ENCODE measurements at places on chromosomes 1 and 21. TPM values are rescaled to one million over a fixed set of nuclear protein-coding genes. Genes with fewer than 3 reads are reported as not detected.
A peak's percentile ranks its signal among the peaks of the same experiment; 100 is the strongest.

DNA sequence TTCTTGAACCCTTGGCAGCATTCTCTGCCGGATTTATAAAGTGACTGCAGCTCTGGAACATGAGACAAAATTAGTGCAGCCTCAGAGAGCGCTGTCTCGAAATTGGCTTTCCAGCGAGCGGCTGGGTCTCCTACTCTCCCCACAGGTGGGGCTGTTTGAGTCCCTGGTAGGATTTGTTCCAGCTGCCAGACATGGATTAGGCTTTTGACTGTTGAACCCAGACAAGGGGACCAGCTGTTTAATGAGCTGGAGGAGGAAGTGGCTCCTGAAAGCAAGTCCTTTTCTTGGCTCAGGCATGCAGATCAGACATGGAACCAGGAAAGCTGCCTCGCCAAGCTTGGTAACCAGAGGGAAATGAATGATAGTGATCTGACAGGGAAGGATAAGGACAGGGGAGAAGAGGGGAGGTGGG is 69.6 kb downstream of the UBIAD1 start:
- no peak for DNase-seq

GRCh38 chr1:43049481-43049880 is 90.8 kb upstream of the SLC2A1 start:
- DNase-seq: no peak

GRCh38 chr1:206002160-206002559 is 1.0 kb downstream of the RAB7B start:
- DNase-seq: no peak

DNA sequence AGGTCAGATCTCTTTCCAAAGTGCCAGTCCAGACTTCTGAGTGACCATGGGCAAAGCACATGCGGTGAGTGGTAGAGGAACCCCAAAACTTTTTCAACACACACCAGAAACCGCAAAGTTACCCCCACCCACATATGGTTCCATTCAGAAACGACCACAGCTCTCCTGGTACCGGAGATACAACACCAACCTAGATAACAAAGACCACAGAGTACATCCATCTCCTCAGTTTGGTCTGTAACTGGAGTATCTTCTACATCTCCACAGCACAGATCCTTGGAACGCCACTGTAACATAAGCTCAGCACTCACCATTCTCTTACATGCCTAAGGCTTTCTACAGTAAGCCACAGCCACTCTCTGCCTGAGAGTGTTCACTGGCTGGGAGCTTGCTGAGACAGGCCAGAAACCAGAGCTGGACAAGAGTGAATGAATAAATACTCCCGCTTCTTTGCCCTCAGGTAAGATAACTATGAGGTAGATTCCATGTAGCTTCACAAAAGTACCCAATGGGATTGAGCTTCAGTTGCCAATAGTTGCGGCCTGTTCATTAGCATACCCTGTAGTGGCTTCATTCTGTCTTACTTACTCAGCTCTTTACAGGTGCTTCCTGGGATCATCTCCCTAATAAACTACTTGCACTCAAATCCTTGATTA is 81.8 kb downstream of the SMYD3 start:
- DNase-seq: no peak

GRCh38 chr1:23585321-23586022 is 26.2 kb upstream of the ID3 start:
- DNase-seq: peak; percentile 72

DNA sequence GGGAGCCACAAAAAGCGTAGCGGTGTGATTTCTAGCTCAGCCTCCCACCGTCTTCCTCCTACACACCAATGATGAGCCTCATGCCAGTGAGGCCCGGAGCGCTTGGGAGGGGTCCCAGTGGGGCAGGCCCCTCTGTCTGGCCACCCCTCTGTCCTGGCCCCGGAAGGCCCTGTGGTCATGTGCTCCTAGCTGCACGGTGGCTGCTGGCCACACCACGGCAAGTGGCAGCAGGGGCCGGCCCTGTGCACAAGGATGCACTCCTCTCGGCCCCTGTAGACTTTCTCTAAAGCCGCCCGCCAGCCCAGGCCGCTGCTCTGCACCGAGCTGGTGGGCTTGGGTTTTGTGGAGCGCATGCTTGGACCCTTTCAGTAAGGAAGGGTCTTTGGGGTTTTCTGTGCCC is 53.6 kb downstream of the KCNAB2 start:
- DNase-seq: peak; percentile 57

DNA sequence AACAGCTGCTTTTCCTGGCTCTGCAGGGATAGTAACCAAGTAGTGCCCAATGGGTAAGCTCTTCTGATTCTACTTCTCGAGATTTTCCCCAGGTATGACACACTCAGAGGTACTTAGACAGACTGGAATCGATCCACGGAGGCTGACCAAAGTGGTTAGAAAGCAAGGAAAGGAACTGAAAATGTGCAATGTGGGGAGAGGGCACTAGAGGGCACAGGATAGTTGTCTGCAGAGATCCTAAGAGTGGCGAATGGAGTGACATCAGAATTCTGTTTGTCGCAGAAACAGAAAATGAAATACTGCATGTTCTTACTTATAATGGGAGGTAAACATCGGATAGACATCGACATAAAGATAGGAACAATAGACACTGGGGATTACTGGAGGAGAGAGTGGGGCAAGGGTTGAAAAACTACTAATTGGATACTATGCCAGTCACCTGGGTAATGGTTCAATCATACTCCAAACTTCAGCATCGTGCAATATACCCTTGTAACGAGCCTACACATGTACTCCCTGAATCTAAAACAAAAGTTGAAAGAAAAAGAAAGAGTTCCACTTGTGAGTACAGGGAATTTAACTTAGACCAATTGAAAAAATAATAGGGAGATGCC is 23.3 kb downstream of the CYP2J2 start:
- no peak for DNase-seq

DNA sequence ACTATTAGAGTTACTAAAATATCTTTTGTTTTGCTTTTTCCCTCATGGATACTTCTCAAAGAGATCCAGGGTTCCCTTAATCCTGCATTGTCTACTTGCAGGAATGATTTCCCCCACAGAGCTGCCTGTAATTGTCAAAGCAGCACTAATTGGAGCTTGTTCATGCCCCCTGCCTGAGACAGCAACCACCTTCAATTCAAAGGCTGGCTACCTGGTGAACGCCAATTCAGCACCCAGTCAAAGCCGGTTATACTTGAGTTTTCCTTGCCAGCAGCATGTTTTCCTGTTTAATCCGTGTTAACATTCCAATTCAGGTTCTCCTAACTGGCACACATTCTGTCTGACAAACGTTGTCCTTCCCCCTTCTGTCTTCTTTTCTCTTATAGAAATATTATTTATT is 382.9 kb downstream of the NTNG1 start:
- DNase-seq: no peak

DNA sequence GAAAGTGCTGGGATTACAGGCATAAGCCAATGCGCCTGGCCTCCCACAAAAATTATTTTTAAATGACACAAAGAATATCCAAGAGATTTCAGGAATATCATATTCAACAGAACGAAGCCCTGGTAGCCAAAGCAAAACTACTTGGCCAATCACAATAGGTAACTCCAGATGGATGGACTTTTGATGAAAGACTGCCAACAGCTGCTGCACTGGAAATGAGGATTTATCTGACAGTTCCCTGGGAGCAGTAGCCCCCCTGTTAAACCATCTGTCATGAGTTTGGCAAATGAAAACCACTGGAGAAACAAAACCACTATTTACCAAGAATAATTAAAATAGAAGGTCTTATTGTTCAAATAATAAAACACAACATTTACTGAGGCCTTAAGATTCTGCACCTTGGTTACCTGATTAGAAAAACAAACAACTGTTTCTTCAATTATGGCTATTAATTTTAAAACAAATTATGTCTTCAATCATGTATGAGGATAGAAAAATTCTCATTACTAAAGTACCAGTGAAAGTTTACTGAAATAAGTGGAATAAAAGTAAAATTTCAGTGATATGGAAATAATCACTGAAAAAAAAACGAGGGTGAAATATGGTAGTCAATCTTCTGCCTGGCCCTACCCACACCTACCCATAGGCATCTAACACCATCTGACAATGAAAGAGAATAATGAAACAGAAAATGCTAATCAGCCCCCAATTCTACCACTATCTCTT is 34.3 kb upstream of the PSMG1 start:
- no peak for DNase-seq

- DNase-seq: no peak
Observed at GRCh38 chr1:97999320-97999719, 78.5 kb upstream of the DPYD start.

GRCh38 chr1:60130703-60131102 is 57.1 kb upstream of the C1orf87 start:
- DNase-seq: no peak

- no peak for DNase-seq
Observed at GRCh38 chr1:21232044-21232443, 55.3 kb upstream of the EIF4G3 start.

GRCh38 chr1:61353797-61354406 is 271.5 kb downstream of the NFIA start:
- DNase-seq: no peak

DNA sequence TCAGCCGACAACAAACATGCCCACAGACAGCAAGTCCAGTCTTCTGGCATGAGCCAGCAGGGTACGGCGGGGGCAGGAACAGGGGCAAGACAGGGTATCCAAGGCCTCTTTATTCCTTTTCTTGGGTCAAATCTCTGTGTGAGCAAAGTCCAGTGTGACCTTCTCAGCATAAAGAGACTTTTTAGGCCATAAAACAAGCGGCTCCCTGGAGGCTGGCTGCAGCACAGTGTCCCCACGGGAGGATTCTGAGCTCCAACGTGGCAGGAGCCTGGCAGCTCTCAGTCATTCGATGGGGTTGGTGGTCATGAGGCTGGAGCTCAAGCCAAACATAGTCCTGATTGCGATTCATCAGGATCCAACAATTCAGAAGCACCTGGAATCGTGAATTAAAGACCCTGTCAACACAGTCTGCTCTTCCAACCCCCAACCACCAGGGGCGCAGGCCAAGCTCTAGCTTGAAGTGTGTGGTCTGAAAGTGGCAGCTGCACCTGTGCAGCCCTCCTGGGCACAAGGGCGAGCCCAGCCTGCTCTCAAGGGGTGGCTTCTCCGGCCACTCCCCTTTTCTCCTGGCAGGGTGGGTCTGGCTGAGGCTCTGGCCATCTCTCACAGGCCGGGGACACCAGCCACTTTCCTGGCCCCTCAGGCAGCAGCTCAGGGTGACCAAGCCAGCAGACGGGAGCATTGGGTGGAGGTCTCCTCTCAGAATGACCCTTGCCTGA is 62.1 kb downstream of the SLC66A1 start:
- DNase-seq: no peak

DNA sequence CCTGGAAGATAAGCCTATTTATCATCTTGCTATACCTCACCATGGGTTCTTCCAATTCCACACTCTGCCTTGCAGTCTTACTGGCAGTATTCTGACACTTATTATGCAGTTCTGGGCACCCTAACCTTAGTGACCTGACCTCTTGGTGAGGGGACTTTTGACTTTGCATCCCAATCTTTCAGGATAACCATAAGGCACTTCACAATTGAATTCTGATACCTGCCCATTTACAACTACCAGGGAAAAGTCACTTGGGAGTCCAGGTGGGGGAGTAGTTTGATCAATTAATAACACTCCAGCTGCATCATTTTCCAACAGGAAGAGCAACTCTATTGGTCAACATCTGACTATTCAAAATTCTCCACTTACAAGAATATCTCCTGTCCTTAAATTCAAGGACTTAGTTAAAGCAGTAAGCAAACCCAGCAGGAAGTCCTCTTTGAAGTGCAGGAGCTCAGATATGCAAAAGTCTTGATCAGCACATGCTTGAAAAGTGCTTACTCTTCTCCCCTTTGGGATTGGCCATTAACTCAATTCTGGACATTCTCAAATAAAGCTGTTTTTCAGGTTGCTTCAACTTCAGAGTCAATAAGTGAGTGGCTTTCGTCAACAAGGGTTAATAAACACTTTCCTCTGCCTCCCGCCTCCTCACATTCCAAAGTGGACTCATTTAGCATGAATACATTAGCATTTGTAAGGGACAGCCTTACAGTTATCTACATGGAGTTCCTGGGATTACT is 177.4 kb upstream of the NRIP1 start:
- no peak for DNase-seq

DNA sequence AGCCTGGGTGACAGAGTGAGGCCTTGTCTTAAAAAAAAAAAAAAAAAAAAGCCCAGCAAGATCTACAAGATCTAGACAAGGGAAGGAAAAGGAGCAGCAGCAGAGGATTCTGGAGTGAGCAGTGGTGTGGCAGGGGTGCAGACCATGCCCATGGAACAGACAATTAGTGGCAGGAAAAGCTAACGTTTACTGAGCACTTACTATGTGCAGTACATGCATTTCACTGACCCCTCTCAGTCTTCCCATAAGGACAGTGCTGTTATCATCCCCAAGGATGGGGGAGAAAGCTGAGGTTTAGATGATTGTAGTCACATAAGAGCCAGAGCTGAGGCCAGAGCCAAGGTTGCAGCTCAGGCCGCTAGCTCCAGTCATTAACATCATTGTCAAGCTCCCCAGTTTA is 5.9 kb downstream of the PODN start:
- no peak for DNase-seq

DNA sequence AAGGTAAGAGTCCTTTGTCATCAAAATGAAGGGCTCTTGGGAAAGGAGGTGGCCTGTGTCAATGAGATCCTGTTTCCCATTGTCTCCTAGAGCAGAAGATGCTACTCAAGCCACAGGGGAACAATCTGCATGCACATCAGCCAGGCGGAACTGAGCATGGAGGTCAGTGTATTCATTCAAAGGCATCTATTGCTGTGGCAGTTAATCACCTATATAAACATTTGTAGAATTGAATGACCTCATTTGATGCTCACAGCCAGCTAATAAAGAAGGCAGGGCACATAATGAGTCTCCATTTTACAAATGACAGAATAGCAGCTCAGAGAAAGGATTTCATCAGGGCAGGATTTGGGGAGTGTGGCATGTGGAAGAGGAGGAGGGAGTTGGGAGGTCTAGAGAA is 5.7 kb upstream of the FYB2 start:
- DNase-seq: no peak

GRCh38 chr21:28872218-28872617 is 120.5 kb downstream of the LTN1 start:
- DNase-seq: no peak

- DNase-seq: no peak
Observed at GRCh38 chr1:10237157-10237539, 26.8 kb downstream of the KIF1B start.

GRCh38 chr1:231200388-231201031 is 38.7 kb downstream of the TRIM67 start:
- no peak for DNase-seq

- DNase-seq: no peak
Observed at GRCh38 chr1:98331243-98331642, 330.3 kb upstream of the SNX7 start.

DNA sequence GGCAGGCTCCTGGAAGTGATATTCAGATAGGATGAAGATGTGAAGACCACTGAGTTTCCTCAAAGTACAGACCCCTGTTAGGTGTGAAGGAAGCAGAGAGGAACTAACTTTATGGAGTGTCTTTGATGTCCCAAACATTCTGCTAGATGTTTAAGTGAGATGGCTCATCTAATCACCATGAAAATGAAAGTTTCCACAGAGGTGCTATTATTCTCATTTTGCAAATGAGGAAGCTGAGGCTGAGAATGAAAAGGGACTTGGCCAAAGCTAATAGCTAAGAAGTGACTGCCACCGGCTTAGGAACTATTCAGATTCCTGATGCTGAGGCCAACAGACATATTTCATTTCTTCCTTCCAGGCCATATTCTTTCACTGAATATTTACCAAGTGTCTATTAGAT is 45.9 kb upstream of the WLS start:
- no peak for DNase-seq

GRCh38 chr1:154304664-154305337 is 16.1 kb upstream of the AQP10 start:
- DNase-seq: no peak

MMP23B gene
- 58.7 TPM for total RNA-seq

PIAS3 gene
- total RNA-seq: 37.9 TPM

ADAM30 gene
- not detected for total RNA-seq

SLC16A4 gene
- total RNA-seq: 8.2 TPM

ACTL8 gene
- not detected for total RNA-seq

KIF14 gene
- total RNA-seq: under 0.01 TPM

AGMAT gene
- not detected for total RNA-seq
